ENCODE measurements at places on chromosomes 1 and 21.
A peak's percentile ranks its signal among the peaks of the same experiment; 100 is the strongest.

GRCh38 chr1:77316006-77316405 is 34.2 kb downstream of the AK5 start:
- no peak for DNase-seq

GRCh38 chr1:11981378-11982009 is 1.2 kb downstream of the MFN2 start:
- DNase-seq: no peak

- peak; percentile 60 for DNase-seq
Measured at GRCh38 chr1:226064816-226065248, 2.3 kb downstream of the H3-3A start.

GRCh38 chr1:13462682-13463081 is 51.1 kb downstream of the LRRC38 start:
- DNase-seq: no peak

GRCh38 chr1:201396861-201397464 is 2.2 kb downstream of the LAD1 start:
- DNase-seq: no peak

DNA sequence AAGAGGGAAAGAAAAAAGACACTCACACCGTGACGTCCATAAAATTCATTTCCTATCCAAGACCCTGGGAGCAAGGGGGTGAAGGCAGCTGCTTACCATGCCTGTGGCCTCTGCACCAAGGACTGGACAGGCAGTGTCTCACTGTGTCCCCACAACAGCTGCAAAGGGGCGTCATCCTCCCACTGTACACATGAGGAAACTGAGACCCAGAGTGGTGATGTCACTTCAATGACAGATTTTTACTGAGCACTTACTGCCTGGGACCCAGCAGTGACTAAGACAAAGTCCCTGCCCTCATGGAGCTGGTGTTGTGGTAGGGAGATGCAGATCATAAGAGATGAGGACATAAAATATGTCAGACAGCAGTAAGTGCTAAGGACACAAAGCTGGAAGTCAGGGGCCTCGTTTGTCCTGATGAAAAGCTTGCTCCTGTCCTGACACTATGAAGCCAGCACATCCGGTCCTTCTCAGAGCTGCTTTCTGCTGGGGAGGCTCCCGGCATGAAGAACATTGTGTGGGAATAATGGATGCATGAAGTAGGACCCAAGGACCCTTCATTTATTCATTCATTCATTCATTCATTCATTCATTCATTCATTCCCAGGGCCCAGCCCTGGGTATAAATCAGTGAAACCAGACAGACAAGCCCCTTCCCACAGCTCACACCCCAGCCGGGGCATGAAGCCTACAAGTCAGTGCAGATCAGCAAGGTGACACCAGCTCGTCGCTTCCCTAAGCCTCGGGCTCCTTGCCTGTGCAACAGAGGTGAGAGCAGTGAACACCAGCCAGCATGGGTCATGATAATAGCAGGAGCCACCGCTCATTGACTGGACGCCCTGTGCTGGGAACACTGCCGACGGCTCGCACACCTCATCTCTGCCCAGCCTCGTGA is 473.7 kb downstream of the MATN1 start:
- no peak for DNase-seq

DNA sequence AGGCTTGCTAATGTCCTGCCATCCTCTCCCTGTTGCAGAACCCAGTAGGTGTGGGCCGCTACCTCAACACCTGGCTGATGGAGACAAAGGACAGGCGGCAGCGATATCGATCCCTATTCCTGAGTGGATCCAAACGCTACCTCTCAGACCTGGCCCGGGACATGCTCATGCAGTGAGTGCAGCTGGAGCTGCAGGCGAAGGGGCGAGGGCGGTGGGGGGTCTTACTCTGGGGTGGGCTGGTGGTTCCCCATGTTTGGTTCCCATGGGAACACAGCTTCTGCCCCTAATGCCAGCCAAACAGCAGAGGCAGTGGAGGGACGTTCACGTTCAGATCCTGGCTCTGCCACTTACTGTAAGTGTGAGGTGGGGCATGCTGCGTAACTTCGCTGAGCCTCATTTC is 15.8 kb upstream of the TTC22 start:
- no peak for DNase-seq
